ENCODE measurements at places on chromosomes 1 and 21.
A peak's percentile ranks its signal among the peaks of the same experiment; 100 is the strongest.

DNA sequence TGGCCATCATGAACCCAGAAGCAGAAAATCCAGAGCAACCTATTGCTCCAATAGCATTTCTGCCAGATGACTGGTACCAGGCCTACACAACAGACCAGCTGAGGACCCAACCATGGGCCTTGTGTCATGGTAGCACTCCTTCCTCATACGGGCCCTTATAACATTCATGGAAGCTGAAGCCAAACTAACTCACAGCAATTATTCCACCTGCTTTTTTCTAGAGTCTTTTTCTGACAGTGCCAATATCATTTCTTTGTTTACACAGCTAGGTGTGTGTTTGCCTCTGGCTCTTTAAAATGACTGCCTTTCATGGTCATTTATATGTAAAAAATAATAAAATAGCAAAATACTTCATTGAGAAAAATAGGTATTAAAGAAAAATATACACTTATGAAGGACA, 3.9 kb upstream of the WDR64 start:
- DNase-seq = no peak

GRCh38 chr1:225866061-225866837, 15.9 kb downstream of the TMEM63A start:
- DNase-seq = no peak

DNA sequence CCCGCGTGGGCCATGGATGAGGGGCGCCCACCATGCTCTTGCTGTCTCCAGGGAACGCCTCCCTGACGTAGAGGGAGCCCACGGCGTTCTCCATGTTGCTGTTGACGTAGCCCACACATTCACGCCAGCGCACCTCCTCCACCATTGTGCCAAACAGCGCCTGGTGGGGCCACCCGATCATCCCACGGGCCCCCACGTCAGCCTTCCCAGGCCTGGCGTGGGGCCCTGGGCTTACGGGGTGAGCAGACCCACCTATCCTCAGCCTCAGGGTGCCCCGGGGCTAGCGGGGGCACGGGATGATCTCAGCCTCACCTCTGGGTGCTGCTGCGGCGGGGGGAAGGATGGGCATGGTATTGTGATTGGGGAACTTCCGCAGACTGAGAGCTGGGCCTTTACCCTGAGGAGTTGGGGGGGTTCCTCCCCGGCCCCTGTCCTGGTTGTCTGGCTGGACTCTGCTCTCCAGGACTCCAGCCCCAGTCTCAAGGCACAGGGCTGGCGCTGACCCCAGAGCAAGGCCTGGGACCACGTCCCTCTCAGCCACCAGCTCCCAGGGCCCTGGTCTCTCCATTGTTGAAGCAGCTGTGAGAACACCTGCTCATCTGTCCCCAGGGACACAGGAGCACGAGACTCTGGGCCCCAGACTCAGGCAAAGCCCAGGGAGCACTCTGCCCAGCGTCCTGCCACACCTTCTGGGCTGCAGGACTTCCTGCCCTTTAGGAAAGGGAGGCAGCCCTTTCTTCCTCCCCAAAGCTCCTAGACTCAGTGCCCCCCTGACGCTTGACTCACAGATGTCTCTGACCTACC, 10.2 kb downstream of the PRXL2B start:
- DNase-seq = no peak

- DNase-seq = no peak
These were observed 38.9 kb downstream of the LMX1A start for GRCh38 chr1:165317612-165318011.

GRCh38 chr1:1157426-1157913, 16.2 kb upstream of the TTLL10 start:
- no peak for DNase-seq

GRCh38 chr1:113887402-113888175, at the start of gene BCL2L15:
Gene BCL2L15 (minus strand): TSS chr1:113887581. CDS start chr1:113887375, 206 bp downstream.
- no peak for DNase-seq

GRCh38 chr1:2214541-2215241, 13.4 kb upstream of the SKI start:
- no peak for DNase-seq

GRCh38 chr1:35894183-35894582, 11.2 kb downstream of the AGO1 start:
- DNase-seq = no peak

GRCh38 chr1:25799935-25800702, at the start of gene SELENON:
Gene SELENON (plus strand): TSS chr1:25800193. CDS start chr1:25800231, 38 bp downstream.
- DNase-seq = no peak

DNA sequence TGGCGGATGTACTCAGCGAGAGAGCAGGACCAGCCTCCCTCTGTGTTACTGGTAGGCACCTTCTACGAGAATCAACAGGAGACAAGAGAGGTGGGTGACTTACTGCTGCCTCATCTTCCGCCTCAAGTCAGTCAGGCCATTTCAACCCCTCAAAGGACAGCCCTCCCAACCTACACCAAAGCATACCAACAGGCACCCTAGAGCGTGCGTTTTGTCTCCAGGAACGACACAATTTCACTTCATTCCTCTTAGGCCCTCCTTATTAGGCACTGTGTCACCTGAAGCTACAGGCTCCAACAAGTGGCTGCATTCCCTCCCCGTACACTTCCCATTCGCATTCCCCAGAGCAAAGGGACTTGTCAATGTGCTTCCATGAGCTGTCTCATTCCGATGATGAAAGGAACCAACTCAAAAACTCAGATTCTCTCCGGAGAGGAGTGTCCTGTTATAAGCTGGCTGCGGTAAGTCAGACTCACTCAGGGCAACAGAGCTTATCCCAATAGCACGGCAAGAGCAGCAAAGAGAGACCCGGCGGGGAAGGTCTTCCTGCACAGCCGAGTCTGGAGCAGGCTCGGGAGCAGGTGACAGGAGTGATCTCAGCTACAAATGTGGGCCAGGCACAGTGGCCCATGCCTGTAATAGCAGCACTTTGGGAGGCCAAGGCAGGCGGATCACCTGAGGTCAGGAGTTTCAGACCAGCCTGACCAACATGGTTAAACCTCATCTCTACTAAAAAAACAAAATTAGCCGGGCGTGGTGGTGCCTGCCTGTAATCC, 120.6 kb upstream of the IFFO2 start:
- DNase-seq = no peak

GRCh38 chr1:24659993-24660665, 17.0 kb downstream of the SRRM1 start:
- no peak for DNase-seq

DNA sequence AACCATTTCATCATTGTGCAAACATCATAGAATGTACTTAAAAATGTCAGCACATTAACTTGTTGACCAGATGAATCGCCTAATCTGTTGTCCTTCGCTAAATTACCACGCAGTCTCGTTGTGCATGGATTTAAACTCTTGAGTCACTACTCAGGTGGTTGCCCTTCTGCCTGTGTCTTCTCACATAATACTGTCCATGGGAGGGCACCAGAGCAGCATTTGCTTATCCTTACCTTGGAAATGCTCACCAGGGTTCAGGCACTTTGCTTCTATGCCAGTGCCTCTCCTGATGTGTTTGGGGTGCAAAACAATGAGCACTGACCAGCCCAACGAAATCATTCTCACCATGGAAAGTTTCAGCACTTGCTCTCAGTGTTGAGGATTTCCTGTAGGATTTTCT, 559.9 kb downstream of the RWDD3 start:
- DNase-seq = peak; percentile 41

- DNase-seq = no peak
These were observed 16.2 kb upstream of the LIN9 start for GRCh38 chr1:226325178-226325577.

GRCh38 chr1:183780757-183781156, 24.2 kb upstream of the RGL1 start:
- no peak for DNase-seq

DNA sequence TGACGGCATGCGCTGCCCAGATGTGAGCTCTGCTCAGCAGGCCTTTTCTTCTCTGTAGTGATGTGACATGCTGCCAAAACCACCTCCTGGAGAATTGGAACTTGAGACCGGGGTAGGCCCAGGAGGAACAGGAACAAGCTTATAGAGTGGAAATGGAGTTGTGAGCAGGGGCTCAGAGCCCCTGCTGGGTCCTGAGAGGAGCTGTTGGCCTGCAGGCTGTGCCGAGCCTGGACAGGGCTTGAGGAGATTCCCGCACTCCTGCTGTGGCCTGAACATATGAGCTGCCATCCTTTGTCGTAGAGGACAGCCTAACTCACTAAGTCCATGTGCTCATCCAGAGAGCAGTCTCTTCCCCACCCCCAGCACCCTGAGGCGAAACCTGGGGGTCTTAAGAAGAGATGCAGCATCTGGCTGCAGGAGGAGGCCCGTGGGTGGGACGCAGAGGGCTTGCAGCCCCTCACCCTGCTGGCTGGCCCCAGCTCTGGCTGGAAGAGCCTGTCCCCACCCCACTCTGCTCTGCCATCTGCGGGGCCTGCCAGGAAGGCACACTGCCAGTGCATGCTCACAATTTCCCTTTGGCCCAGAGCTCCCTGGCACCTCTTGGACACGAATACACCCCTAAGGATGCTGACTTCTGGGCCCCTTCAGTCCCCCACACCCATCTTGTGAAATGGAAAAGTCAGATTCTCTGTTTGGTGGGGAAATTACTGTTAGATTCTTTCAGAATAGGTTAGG, 42.5 kb downstream of the PTPRF start:
- DNase-seq = no peak

GRCh38 chr1:177243773-177244172, 73.0 kb downstream of the BRINP2 start:
- DNase-seq = no peak

GRCh38 chr21:34988139-34988538, 61.0 kb downstream of the RUNX1 start:
- DNase-seq = no peak

- no peak for DNase-seq
These were observed 8.9 kb downstream of the MRTO4 start for GRCh38 chr1:19260211-19261138.

- no peak for DNase-seq
These were observed 26.3 kb downstream of the AGMAT start for GRCh38 chr1:15558516-15558915.

GRCh38 chr1:220680085-220680687, 10.0 kb upstream of the C1orf115 start:
- peak; percentile 47 for DNase-seq

DNA sequence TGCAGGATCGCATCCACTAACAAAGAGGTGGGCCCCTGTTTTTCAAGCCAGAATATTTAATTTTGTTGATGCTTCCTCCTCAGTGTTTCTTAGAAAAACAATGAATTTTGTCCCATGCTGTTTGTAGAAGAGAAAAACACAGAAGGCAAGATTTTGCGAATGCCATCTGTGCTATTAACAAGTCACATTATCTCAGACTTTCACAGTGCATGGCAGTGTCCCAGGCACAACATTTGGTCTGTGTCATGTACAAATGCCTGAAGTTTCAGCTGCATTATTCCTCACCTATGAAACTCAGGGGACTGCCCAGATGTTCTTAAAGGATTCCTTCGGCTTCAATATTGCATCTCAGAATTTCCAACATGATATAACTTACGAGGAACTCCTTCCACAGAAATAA, 99.6 kb upstream of the ZC3H11B start:
- DNase-seq = no peak

- DNase-seq = no peak
These were observed 74.6 kb downstream of the ZNF648 start for GRCh38 chr1:181986907-181987305.

GRCh38 chr1:45134461-45134873, 71.9 kb downstream of the ZSWIM5 start:
- no peak for DNase-seq

GRCh38 chr1:247064304-247064703, 14.3 kb downstream of the ZNF670 start:
- no peak for DNase-seq

GRCh38 chr1:116185161-116185701, 74.0 kb downstream of the MAB21L3 start:
- no peak for DNase-seq

GRCh38 chr21:37682966-37683365, 233.3 kb downstream of the KCNJ6 start:
- no peak for DNase-seq

GRCh38 chr1:151144474-151145303, 1.7 kb downstream of the SEMA6C start:
- DNase-seq = no peak

DNA sequence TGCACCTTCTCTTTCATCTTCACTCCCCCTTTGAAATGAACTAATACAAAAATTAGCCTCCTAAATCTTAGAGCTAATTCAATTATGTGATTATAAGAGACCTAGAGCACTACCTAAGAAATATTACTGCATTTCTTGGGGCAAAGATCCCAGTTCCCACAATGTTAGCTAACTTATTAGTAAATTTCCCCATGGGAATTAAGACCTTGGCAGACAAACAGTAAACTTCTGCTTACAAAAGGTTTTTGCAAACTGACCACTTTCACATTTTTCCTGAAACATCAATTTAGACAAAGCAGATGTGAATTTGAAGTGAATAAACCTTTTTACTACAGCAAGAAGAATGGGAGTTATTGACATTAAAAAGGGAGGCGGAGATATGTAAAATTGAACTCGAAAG, 34.6 kb upstream of the LHX8 start:
- no peak for DNase-seq

DNA sequence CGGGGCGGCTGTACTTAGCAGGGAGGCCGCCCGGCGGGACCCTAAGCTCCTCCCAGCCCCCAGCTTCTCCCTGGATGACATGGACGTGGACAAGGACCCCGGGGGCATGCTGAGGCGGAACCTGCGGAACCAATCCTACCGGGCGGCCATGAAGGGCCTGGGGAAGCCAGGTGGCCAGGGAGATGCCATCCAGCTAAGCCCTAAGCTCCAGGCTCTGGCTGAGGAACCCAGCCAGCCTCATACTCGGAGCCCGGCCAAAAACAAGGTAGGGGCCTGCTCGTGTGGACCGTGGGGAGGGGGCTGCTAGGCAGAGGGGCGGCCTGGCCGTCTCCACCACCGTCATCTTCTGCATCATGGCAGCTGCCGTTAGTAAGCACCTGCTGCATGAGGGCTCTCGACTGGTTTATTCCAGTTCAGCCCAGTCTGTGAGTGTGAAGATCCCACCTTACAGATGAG, 9.0 kb downstream of the ARHGEF16 start:
- no peak for DNase-seq

- no peak for DNase-seq
These were observed 9.5 kb downstream of the DPT start for GRCh38 chr1:168719306-168720111.

- no peak for DNase-seq
These were observed 99.7 kb downstream of the NOS1AP start for GRCh38 chr1:162169031-162169790.

GRCh38 chr1:185268352-185268751, 48.7 kb downstream of the IVNS1ABP start:
- no peak for DNase-seq

DNA sequence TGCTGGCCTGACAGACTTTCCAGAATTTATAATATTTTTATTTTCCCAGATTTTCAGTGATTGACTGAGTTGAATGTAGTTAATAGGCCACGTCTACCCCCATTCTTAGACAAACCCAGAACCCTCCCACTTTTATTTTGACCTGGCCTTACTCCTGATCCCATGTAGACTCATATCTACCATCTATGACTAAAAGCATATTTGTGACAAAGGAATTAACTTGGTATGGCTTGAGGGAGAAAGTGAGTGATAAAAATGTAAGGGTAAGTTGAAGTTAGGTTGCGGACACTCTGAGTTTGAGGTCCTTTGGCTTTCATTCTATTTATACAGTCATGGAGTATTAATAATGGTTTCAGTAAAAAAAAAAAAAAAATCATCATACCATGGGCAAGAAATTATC, 168.4 kb downstream of the KCNK2 start:
- DNase-seq = no peak

- DNase-seq = no peak
These were observed 16.5 kb downstream of the PTCH2 start for GRCh38 chr1:44826375-44827196.

Data from iPS DF 6.9 (cell line).